GM23248 (cell line): ENCODE measurements at places on chromosomes 4 and X. TPM values are rescaled to one million over a fixed set of nuclear protein-coding genes. Genes with fewer than 3 reads are reported as not detected.

TLL1 gene
- polyA plus RNA-seq: not detected in 2 replicates

RRH gene
- polyA plus RNA-seq: not detected in 2 replicates

BST1 gene
- 24.3 and 28.7 TPM in 2 replicates for polyA plus RNA-seq

FNIP2 gene
- polyA plus RNA-seq: 1.8 TPM in 2 replicates

SLC7A11 gene
- polyA plus RNA-seq: 19.6 and 20.6 TPM in 2 replicates

COMMD8 gene
- polyA plus RNA-seq: 71.7 and 74.9 TPM in 2 replicates

NSUN7 gene
- polyA plus RNA-seq: 0.05 and 0.10 TPM in 2 replicates

C4orf50 gene
- polyA plus RNA-seq: not detected in 2 replicates

PF4V1 gene
- 6.5 and 8.1 TPM in 2 replicates for polyA plus RNA-seq

GAB3 gene
- polyA plus RNA-seq: 0.89 and 1.0 TPM in 2 replicates

KLF3 gene
- polyA plus RNA-seq: 12.9 and 13.8 TPM in 2 replicates

TMSB15C gene
- polyA plus RNA-seq: 0.30 and 0.39 TPM in 2 replicates

F9 gene
- not detected in 2 replicates for polyA plus RNA-seq

TIGD4 gene
- not detected in 2 replicates for polyA plus RNA-seq

BCLAF3 gene
- 3.7 and 4.4 TPM in 2 replicates for polyA plus RNA-seq

FABP2 gene
- not detected in 2 replicates for polyA plus RNA-seq

HSFX4 gene
- not detected in 2 replicates for polyA plus RNA-seq
